ENCODE measurements at places on chromosomes 4 and X.
A peak's percentile ranks its signal among the peaks of the same experiment; 100 is the strongest.

DNA sequence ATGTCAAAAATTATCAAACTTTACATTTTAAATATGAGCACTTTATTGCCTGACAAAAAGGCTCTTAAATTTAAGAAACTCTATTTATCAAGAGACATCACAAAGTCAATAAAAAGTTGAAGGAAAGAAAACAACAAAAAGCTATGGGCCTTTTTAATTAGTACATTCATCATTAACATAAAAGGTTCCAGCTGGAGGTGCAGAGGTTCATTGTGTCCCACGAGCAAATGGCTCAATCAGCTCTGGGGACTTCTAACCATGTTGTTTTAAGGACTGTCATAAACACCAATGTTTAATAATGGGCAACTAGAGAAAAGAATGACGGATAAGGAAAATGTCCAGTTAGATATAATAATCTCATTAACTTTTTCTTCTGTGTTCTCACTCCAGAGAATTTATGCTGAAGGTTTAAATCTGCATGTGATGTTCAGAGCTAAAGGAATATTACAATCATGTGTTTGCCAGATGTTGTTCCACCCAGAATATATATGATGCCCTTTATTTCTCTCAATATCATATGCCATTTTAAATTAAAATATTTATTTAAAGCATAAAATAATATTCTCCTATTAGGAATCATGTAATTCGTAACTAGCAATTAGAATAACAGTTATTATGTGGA is 840.3 kb upstream of the ADGRL3 start:
- no peak for DNase-seq

DNA sequence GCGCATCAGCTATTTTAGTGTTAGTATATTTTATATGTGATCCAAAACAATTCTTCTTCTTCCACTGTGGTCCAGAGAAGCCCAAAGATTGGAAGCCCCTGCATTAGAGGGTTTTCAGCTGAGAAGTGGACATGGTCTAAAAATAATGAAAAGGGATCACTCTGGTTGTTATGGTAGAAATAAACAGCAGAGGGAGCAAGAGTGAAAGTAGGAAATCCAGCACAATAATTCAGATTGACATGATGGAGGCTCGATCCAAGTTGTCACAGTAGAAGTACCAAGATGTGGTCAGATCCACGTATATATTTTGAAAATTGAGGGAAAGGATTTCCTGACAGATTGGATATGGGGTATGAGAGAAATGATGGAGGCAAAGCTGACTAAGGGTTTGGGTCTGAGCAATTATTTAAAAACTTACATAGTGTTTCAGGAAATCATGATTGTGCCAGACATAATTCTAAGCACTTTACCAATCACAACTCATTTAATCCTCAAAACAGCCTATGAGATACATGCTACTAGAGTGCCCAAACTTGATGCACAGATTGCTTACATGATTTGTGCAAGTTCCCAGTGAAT is 17.0 kb upstream of the TMEM144 start:
- DNase-seq: peak; percentile 24

- DNase-seq: no peak
Measured at GRCh38 chrX:30612250-30612655, 34.7 kb upstream of the TASL start.

DNA sequence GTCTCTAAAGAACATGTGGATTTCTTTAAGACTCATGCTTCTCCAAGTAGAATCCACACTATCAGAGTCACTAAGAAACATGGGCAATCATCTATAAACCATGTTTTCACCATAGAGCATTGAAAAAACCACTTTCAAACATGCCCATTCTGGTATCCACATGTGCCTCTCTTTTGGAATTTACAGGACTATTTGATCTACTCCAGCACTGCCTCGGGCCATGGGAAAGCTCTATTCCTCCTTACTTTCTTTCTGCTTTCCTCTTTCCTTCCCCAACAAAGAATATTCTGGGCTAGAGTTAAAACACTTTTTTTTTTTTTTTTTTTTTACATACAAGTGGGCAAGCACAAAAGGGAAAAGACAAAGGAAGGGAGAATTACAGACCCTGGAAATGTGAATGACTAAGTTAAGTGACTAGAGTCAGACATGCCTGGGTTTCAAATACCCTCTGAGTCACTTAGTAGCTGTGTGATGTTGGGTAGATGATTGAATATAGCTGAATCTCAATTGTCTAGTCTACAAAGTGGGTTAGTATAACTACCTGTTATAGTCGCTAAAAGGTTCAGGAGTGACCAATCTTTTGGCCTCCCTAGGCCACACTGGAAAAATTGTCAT is 847.7 kb upstream of the INTU start:
- no peak for DNase-seq

- DNase-seq: no peak
Measured at GRCh38 chr4:15756361-15756861, 21.7 kb upstream of the CD38 start.

DNA sequence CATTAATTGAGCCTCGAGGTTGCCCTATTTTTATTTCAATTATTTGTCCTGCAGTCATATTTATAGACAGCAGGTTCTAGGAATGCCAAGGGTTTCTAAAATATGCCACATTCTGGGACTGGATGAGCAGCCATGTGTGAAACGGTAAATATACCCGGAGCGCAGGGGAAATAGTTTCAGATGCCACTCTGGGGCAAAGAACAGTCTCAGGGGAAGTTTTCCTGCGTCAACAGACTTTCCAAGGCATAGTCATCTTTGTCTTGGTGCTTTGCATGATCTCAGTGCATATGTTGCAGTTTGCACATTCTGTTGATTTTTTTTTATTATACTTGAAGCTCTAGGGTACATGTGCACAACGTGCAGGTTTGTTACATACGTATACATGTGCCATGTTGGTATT is 71.0 kb downstream of the GPAT3 start:
- no peak for DNase-seq

- no peak for DNase-seq
Measured at GRCh38 chr4:100288161-100288560, 97.9 kb upstream of the DDIT4L start.

GRCh38 chr4:16668488-16668887 is 230.0 kb downstream of the LDB2 start:
- DNase-seq: no peak

- DNase-seq: no peak
Measured at GRCh38 chr4:83247415-83248357, 36.9 kb downstream of the COQ2 start.

DNA sequence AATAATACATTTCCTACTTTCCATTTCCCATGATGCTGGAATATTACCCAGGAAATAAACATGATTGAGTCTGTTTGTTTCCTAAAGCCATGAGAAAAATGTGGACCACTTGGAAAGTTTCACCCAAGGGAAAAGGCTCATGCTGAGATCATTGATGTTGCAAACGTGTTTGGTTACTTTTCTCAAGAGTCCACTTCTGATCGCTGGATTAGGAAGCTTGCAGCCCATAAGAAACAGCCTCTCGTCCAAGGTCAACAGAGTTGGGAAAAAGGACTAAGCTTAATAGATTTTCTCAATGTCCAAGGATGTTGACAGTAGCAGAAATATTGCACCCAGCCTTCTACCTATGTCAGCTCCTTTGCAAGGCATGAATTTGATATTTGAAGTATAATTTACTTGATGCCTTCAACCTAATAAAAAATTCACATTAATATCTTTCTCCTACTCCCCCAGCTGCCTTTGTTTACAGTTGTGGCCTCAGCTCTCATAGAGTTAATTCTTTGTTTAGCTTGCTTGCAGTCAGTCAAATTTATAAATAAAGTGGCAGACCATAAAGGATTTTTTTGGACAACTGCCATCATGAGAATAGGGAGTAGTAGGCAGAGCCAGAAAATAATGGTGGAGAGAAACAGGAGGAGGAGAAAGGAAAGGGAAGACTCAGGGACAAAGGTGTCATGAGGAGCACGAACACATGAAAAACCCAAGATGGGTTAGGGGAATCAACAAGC is 65.6 kb upstream of the BLTP1 start:
- DNase-seq: no peak

DNA sequence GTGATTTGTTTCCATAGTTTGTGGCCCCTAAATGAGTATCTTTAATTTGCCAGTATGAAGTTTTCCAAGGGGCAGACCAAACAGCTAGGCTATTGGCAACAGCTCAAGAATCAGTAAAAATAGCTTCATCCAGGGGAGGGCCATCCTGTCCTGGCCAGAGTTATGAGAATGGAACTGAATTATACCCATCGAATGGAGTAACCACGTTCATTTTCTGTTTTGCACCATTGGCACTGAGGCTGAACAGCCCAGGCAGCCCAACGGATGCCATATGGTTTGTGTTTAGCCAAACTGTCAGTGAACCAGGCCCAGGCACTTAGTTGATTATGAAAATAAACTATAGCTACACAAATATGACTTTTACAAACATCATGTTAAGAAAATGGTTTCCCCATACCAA is 17.7 kb upstream of the ASB5 start:
- peak; percentile 17 for DNase-seq

DNA sequence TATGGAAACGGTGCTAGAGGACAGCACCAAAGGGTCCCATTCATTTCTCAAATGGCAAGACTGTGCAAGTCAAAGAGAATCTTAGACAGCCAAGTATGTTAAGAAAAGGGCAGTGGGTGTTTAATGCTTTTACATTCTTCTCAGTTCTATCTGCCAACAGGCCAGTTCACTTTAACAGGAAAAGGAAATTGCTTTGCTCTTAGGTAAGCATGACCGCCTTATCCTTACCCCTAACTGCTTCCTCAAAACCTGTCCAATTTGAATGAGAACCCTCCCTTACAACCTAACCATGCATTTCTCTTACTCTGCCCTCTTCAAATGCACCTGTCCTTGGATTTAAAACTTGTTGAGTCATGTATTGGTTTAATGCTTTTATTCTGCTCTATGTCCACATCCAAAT is 44.5 kb upstream of the BLTP1 start:
- DNase-seq: no peak

DNA sequence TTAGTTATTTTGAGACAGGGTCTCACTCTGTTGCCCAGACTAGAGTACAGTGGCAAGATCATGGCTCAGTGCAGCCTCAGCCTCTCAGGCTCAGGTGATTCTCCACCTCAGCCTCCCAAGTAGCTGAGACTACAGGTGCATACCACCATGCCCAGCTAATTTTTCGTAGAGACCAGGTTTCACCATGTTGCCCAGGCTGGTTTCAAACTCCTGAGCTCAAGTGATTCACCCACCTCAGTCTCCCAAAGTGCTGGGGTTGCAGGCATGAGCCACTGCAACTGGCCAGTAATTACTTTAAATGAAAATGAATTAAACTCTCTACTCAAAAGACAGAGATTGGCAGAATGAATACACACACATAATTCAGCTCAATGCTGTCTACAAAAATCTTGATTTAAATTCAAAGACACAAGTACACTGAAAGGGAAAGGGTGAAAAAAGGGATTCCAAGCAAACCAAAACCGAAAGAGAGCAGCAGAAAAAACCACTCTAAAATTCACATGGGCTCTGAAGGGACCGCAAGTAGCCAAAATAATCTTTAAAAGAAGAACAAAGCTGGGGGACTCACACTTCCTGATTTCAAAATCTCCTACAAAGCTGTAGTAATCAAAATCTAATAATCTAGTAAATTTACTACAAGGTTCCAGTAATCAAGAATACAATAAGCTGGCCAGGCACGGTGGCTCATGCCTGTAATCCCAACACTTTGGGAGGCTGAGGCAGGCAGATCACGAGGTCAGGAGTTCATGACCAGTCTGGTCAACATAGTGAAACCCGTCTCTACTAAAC is 11.8 kb upstream of the SPON2 start:
- peak; percentile 30 for DNase-seq

DNA sequence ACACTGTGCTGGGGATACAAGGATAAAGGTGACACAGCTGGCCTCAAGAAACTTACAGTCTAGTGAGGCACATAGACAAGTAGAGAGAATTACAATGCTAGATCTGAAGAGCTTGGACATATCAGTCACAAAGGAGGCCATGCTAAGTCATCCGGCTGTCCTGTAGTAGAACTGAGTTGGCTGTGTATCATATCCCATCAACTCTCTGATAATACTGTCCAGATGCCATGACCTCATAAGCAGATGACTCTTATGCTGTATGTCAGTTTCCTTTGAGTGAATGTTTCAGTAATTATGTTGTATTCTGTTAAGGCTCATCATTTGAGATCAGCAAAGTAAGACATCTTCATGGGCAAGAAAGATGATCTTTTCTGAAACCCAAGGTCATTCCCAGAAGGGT is 442.9 kb downstream of the MID1IP1 start:
- no peak for DNase-seq

Measured in AG08396 (cell line).